Mammary epithelial cell (primary cell): ENCODE measurements at places on chromosomes 6 and 20. TPM values are rescaled to one million over a fixed set of nuclear protein-coding genes. Genes with fewer than 3 reads are reported as not detected.

Gene OR2H2
- not detected for polyA plus RNA-seq

Gene FERMT1
- 204 TPM for polyA plus RNA-seq

Gene FILIP1
- not detected for polyA plus RNA-seq

Gene CDH4
- polyA plus RNA-seq: 11.5 TPM

Gene VGLL2
- not detected for polyA plus RNA-seq

Gene MUC22
- not detected for polyA plus RNA-seq

Gene HDGFL1
- polyA plus RNA-seq: not detected

Gene GLP1R
- polyA plus RNA-seq: not detected

Gene CDSN
- 2.8 TPM for polyA plus RNA-seq

Gene CENPW
- polyA plus RNA-seq: 18.9 TPM

Gene GGTLC1
- not detected for polyA plus RNA-seq

Gene VPS52
- 60.8 TPM for polyA plus RNA-seq

Gene LY6G6D
- polyA plus RNA-seq: not detected
